Stimulated activated CD8-positive, alpha-beta memory T cell treated with anti-CD3 and anti-CD28 coated beads, Interleukin-15, amount 100 ng/mL, for 48 hours (primary cell): ENCODE measurements at places on chromosomes 3 and 15.

DNA sequence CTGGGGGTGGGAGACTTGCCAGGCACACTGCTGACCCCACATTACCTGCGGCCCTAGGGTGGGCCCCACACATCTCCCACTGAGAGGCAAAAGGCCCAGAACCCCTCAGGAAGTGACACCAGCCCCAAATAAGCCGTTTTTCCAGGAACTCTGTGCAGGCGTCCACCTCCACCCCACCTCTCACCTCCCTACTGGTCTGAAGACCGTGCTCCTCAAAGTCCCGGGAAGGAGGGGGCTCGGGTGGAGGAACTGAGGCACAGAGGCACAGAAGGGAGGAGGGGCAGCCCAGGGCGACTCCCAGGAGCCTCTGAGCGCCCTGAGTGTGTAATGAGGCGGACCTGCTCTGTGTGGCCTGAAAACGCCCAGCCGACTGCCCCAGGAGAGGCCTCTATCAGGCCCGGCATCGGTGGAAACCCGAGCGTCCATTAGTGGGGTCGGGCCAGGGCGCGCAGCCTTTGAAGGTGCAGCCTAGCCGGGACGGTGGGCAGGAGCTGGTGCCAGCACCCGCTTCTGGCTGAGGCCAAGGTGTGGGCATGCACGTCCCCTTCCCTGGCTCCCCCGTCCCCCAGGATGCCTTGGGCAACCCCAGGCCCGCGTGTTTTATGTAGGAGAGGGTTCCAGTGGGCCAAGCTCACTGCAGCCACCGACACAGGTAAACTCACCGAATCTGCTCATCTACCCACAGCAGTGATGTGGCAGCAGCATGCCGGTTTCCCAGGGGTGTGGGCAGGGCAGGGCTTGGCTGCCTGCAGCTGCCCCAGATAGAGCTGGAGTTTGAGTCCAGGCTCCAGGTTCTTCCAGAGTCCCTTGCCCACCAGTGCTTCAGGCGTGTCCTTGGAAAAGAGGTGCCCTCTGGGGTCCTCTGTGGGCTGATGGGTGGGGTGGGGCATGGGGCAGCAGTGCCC, 55.8 kb downstream of the DNAJB8 start:
- no peak for DNase-seq

DNA sequence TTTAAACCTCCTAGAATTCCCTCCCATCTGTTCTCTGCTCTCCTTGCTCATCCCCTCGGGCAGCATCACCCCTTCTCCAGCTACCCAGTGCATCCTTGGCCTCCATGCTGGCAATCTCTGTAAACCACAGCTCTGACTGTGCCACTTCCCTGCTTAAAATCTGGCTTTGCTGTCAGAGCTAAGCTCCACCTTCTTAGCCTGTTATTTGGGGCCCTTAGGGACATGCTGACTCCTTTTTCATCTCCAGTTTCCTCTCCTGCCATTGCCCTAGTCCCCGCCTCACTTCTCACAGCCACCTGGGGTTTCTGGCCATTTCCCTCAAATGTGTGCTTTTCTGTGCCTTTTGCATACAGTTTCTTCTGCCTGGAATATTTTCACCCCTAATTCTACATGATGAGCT, 5.7 kb downstream of the SLC6A20 start:
- no peak for DNase-seq

DNA sequence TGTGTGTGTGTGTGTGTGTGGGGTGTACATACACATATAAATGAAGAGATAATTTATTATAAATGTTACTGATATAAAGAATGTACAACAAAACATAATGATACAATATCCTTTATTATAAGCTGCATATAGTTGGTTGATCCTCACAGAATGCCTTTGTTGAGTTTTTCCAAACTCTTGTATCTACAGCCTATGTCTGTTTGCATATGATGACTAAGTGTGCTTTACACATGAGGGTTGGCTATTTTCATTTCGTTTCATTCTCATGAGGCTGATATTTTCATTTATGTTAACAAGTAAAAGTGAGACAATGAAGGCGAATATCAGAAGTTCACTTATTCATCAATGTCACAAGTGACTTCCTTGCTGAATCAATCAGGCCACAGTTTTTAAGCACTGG, 45.1 kb downstream of the TM2D3 start:
- no peak for DNase-seq

GRCh38 chr3:196684548-196685407, 27.3 kb downstream of the CEP19 start:
- peak; percentile 42 for DNase-seq

DNA sequence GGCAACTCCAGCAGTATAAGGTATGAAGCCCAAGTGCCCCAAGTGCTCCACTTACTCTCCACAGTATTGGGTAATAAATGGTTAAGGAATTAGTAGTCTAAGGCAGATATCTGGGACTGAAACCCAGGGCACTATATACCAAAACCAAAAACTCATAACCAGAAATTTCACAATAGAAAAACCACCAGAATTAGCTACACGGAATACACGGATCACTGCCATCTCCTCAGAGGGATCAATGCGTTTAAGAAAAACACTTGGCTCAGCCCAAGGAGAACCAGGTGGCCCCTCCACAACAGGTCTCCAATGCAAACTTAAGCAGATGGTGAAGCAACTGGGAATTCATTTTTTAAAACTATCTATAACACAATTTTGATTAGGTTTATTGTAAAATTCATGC, 83.6 kb downstream of the FAIM start:
- DNase-seq: no peak

DNA sequence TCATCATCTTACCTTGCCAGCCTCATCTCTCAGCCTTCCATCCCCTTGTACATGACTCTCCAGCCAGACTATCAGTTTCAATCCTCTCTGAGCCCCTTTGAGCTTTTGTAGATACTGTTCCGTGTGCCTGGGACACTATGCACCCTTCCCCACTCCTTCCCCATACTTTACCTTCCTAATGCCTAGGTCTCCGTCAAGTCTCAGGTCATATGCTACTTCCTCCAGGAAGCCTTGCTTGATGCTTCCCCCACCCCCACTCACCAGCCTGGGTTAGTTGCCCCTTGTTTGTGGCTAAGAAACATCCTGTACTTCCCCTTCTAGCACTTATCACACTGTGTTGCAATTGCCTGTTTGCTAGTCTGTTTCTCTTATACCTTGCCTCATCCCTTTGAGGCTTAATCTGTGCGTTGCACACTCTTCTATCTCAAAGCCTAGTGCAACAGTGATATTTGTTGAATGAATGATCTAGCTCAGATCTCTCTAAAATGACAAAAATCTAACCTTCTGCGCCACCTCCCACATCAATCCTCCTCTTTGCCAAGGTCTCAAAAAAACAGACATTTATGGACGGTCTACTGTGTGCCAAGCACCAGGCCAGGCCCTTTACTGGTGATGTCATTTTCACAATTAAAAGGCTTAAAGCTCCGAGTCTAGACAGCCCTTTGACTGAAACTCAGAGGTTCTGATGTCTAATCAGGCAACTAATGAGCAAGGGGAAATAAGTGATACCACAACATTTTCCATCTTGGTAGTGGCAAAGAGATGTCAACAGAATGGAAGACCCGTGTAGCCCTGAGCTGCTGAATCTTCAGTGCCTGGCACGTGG, 6.5 kb upstream of the USP3 start:
- peak; percentile 49 for DNase-seq

DNA sequence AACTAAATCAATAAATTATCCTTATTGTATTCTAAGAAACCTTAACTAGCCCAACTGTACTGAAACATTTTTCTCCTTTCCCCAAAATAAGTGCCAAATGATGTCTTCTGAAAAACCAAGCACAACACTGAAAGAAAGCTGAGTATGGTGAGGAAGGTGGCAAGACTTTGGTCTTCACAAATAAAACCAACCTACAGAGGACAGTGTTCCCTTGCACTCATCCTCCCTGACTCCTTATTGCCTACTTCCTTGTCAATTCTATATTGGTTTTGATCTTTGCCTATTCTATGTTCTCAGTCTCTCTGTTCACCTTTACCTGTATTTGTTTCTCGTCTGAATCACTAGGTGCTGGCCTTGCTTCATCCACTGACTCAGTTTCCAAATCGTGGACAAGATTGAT, 490.1 kb upstream of the ZNF385D start:
- no peak for DNase-seq

GRCh38 chr3:72896996-72897757, 9.3 kb downstream of the GXYLT2 start:
- no peak for DNase-seq

DNA sequence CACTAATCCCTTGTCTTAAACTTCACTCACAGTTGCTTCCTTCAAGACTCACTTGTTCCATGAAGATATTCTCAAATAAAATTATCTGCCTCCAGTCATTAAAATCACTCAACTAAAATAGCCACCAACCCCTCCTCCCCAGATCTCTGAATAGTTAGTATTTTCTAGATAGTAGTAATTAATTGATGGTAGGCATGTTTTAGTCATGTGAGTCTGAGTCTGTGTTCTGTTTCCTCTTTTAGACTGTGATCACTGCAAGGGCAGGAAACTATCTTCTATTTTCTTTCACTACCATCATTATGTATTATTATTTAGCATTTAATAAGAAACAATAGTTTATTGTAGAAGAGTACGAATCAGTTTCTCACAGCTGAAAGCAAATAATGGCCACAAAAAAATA, 1080.5 kb downstream of the IGSF11 start:
- no peak for DNase-seq

DNA sequence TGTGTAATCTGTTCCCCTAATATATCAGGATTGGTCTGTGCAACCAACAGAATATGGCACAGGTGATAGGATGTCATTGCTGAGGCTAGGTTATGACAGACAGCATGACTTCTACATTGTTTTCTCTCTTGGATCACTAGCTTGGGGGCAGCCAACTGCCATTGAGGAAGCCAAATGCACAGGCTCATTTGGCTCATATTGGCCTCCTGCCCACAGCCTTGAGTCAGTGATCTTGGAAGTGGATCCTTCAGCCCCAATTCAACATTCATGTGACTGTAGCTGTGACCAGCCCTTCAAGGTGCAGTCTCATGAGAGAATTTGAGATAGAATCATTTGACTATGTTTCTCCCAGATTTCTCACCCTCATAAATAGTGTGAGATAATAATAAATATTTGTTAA, 675.6 kb downstream of the GRM7 start:
- no peak for DNase-seq

DNA sequence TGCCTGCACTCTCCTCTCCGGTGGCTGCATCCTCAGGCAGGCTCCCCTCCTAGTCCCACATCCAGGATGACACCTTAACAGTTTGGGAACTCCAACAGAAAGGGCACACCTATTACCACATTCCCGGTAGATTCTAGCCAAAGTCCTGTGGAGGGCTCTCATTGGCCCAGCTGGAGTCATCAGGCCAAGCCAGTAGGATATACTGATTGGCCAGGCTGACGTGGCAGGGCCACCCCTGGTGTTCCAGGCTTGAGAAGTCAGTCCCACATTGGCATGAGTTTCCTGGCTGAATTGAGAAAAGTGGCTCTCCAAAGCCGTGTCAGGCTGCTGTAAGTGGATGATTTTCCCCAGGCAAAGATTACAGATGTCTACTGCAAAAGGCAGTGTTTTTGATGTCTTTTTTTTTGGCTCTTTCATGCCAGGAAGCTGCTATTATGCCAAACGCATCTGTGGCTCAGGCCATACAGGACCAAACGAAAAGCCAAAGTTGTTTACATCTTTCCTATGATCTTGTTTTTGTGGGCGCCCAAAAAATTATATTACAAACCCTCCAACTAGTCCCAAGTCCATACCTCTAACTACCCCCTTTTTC, 6.6 kb upstream of the BLM start:
- no peak for DNase-seq

DNA sequence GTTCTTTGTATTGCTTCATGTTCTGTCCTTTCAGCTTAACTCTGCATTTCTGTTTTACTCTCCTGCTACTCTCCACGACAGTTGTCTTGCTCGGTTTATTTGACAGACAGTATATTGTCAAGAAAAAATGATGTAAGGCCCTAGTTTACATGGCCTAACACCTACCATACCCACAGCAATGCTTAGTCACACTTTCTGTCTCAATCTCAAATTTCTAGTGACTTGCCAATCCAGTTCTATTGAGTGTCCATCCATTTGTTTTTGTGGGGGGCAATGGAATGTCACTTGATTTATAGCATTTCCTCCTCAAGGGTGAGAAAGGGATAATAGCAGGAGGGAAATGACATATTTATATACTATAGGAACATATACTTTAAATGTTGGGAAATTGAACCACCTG, 676.2 kb downstream of the NAALADL2 start:
- no peak for DNase-seq

GRCh38 chr15:55366981-55367380, 41.2 kb downstream of the CCPG1 start:
- DNase-seq: no peak

DNA sequence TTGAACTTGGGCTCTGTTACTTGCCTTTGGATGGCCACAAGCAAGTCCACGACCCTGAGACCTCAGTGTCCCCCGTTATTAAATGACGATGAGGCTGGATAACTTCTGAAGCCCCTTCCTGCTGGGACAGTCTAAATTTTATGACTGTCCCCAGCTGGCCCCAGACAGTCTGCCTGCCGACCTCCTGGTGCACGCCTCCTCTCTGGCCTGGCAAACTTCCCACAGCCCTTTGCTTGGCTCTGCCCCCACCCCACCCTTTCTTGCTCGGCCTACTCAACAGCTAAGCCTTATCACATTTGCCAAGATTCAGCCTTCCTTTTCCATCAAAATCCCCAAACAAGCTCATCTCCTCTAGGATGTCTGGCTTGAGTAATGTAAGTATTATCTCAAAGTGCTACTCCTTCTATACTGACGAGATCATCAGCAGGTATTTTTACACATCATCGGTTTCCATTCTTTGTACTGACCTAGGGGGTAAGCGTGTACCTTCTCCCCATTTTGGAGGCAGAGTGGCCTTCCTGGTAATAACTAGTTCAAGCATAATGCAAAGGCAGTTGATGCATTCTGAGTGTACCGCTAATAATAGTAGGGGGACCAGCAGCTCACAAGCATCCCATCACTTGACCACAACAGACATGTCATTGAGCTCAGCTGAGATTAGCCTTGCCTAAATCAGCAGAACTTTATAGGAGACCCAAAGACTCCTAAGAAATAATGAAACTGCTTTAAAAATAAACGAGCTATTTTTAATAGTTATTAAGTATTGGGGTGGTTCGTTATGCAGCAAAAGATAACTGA, 120.8 kb upstream of the HACD2 start:
- DNase-seq: no peak

DNA sequence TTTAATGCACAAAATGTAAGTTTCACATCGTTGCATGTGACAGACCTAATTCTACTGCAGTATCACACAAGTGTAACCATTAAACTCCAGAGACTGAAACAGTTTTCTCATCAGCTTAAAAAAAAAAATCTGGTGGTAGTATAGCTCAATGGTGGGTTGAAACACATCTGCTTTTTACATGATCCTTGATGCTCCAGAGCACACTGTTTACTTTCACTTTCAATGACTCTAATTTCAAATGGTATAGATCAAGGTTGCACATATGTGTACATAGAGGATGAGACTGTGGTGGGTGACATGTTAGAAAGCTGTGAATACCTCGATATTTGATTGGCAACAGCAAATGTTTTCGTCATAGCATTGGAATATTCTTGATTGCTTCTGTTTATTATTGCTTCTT, 22.4 kb downstream of the MCTP2 start:
- no peak for DNase-seq

- no peak for DNase-seq
Observed at GRCh38 chr3:40741729-40742128, 217.0 kb downstream of the ZNF621 start.
